ENCODE measurements at places on chromosomes 12 and 14.

GRCh38 chr14:85224241-85224640 is 305.7 kb upstream of the FLRT2 start:
- no peak for DNase-seq

DNA sequence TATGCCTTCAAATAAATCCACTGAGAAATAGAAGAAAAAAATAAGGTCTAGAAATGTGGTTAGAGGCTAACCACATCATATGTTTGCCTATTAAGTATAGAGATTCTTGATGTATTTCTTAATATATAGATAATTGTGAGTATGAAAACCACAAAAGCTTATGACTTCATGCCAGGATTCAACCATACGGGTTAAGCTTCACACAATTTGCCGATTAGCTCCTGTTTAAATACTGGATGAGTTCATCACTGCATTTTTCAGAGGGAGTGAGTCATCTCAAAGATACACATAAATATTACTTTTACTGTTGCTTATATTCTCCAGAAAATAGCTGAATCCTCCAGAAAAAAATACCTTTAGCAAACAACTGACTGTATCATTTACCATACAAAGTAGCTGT is 79.6 kb downstream of the RPL10L start:
- DNase-seq, result no peak

DNA sequence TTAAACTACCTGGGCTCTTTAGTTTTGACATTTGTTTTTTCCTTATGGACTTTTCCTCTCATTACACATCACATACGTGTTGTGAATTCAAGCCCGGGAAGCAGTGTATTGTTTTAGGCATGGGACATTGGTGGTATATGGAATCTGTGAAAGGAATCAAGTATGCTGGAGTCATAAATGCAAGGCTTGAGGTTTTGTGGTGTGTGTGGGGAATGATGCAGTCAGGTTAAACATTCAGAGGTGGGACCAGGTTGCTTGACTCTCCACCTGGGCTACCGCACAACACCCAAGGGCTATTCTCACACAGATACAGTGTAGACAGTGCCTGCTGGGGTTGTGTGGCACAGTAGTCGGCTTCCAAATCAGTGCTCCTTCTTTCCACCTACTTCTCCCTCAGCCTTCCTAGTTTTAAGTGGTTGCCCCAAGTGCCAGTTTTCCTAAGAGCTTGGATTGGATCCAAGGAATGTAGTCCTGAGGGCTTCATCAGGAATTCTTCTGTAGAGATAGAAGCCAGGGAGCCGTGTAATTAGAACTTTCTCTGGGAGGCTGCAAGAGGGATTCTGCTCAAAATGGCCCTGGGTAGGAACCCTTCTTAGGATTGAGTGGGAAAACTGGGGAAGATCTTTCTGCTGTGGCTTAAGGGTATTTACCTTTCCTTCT is 243.7 kb downstream of the C12orf75 start:
- no peak for DNase-seq

- no peak for DNase-seq
Observed at GRCh38 chr12:47188576-47189441, 109.0 kb upstream of the AMIGO2 start.

- no peak for DNase-seq
Observed at GRCh38 chr14:89849931-89850330, 104.6 kb downstream of the EFCAB11 start.

GRCh38 chr12:29662734-29663323 is 120.9 kb downstream of the TMTC1 start:
- no peak for DNase-seq

DNA sequence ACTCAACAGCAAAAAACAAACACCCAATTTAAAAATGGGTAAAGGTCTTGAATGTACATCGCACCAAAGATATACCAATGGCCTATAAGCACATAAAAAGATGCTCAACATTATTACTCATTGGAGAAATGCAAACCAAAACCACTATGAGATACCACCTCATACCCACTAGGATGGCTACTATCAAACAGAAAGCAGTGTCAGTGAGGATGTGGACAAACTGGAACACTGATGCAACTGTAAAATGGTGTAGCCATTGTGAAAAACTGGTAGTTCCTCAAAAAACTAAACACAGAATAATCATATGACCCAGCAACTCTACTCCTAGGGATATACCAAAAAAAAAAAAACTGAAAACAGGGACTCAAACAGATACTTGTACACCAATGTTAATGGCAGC is 49.3 kb downstream of the CDK17 start:
- DNase-seq, result no peak

DNA sequence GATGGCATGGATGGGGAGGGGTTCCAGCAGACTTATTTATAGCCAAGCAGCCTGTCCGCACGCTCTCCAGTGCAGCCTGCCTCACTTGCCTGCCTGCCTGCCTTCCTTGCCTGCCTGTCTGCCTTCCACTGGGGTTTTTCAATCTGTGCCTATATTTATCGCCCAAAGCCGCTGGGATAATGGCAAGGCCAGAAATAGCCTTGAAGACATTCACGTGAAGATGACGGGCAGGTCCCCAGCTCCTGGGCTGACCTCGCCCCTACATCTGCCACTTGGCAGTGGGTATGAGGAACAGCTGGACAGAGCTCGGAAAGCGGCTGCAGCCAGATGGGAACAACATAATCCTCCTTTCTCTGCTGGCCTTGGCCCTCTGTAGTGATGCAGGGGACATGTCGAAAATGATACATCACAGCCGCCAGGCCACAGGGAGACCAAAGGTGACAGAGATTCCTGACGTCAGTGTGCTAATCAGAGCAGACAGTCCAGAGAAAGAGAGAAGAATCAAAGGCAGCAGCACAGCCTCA is 53.3 kb downstream of the PITPNM2 start:
- no peak for DNase-seq

DNA sequence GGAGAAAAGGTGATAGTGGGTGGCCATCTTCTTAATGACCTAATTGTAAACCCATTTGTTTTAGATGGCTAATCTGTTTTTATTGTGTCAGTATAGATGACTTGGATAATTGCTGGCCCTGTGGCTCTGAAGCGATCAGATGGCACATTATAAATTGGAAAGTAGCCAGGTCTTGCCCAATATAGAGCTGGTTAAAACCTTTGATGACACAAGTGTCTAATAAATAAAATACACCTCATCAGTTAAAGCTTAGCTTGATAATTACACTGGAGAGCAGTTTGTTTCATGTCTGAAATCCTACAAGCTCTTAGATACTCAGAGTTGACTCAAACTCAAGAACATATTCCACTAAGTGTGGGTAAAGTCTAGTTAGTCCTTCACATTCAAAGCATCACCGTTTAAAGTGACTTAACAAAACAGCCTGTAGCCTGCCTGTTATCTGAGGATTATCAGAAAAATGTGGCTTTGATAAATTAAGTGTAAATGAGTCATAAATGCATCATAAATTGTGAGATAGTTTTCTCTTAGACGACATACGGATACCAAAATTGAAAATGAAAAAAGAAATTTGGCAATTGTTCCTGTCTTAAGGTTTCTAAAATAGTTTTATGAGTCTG is 280.9 kb downstream of the LRIG3 start:
- no peak for DNase-seq

DNA sequence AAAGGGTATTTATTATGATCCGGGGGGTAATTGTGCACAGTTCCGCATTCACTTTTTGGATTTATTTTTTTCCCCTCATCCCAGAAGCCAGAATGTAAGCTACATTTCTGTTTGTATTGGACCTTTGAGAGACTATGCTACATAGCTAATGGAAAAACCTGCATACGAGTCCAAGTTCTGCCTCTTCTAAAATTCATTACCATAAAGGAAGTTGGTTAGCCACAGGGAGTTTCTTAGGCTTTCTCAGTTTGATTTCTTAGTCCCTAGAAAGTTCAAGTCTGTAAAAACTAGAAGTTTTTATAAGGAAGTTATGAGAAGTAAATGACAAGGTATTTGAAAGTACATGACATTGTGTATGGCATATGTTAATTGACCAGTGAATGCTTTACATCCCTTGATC is 138.7 kb downstream of the PDE3A start:
- DNase-seq, result no peak

DNA sequence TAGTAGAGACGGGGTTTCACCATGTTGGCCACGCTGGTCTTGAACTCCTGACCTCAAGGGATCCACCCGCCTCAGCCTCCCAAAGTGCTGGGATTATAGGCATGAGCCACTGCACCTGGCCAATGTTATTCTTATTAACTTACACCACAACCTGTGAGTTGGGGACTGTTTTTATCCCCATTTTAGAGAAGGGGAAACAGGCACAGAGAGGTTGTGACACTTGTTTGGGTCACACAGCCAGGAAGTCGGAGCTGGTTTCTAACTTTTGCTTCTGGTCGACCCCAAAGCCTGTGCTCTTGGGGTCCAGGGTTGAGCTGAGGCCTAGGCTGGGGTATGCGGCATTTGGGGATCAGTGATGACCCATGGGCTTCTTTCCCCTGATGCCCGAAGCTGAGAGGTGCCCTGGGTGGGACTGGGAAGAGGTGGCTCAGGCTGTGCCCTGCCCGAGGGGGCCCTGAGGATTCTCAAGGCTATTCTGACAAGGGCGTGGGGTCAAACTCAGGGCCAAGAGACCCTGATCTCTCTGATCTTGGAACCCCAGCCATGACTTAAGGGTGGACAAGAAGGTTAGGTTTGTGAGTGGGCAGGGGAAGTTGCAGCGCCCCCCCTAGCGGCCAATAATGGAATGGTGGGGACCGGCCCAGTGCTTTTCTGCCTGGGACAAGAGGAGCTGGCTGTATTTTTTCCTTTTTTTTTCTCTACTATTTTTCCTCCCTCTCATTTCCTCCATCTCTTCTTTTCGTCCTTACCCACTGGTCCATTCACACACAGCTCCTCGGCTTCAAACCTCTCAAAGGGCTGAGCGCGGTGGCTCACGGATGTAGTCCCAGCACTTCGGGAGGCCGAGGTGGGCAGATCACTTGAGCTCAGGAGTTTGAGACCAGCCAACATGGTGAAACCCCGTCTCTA is 3.0 kb downstream of the SDSL start:
- DNase-seq, result peak; percentile 42

DNA sequence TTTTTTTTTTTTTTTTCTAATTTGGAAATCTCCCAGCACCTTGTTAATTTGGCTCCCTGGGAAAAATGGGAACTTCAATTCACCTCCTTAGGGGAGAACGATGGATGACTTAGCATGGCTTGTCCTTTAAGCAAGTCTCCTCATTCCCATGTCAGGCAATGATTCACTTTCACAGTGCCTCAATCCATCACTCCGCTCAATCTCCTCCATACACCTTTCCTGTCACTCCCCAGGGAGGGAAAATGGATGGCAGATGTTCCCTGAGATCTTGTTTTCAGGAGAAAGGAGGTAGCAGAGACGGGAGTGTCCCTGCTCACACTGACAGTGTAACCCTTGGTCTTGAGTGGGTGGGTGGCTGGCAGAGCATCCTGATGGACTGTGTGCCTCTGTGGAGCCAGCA is 51.0 kb downstream of the SLC8A3 start:
- no peak for DNase-seq

GRCh38 chr14:68727315-68728047 is 65.4 kb downstream of the ZFP36L1 start:
- DNase-seq, result no peak

DNA sequence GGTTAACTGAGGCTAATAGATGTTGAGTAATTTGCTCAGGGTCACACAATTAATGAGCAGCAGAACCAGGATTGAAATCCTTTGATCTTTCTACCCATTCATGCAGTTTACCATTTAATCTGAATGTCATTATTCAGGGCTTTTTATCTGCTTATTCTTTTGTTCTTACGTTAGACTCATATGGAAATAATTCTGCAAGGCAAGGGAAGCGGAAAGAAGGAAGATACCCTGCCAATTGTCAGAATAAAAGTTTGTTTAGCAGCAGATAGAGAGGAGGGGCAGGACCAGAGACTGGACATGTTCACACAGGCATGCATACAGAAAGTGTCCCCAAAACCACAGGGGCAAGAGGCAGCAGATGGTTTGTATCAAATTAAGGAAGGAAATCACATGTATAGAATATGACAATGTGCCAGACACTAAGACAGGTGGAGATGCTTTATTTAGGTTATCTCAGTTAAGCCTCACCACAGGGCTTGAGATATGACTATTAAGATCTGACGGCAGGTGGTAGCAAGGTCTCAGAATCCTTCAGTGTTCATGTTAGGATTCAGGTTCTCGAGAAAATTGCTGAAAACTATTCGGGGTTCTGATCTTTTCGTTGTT is 29.8 kb downstream of the BRMS1L start:
- no peak for DNase-seq

GRCh38 chr14:55350461-55350860 is 61.2 kb downstream of the ATG14 start:
- no peak for DNase-seq

DNA sequence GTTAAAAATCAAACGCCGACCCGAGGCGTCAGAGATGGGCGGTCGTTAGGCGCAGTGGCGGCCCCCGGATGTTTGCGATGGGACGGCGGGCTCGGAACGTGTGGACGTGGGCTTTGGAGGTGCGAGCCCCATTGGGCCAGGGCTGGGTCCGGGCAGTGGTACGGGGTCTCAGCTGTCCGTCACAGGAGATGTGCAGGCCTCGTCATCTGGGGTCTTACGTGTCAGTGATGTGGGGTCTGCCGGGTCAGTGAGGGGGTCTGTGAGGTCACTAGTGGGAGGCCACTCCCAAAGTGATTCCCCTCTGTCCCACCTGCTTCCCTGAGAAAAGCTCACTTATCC is 21.6 kb upstream of the CHFR start:
- DNase-seq, result no peak

GRCh38 chr12:52425466-52425865 is 8.7 kb downstream of the KRT75 start:
- no peak for DNase-seq

Data from NCI-H526 (cell line).